ENCODE measurements at places on chromosomes 7 and 10. TPM values are rescaled to one million over a fixed set of nuclear protein-coding genes. Genes with fewer than 3 reads are reported as not detected.

DNA sequence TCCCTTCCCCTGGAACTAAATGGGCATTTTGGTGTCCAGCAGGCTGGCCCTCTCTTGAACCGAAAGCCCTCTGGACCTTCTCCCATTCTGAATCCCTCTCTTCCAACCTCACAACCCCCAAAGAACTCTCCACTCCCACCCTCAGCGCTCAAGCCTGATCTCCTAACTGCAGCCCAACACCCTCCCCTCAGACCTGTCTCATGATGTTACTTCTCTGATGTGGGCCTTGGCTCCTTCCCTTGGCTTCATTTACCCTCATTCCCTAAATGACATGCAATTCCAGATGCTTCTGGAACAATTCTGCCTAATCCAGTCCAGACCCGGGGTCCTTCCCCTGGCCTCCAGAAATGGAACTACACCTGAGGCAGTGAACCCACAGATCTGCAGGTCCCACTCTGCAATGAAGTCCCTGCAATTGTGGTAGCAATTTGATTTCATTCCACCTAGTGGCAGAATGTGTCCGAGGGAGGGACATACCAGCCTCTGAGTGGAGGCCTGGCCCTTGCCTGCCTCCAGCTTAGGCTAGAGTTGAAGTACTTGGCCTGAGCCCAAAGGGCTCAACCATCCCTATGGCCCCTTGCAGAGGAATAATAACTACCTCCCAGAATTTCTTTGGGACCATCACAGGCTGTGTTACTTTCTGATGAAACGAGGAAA lies 4.1 kb upstream of the CEP41 start:
- DNase-seq, result peak; percentile 7

- DNase-seq, result no peak
Observed at GRCh38 chr7:126440542-126440941, 812.2 kb downstream of the GRM8 start.

- DNase-seq, result no peak
Observed at GRCh38 chr10:96290368-96291133, 13.7 kb upstream of the DNTT start.

GRCh38 chr7:46386428-46387399 lies 465.6 kb upstream of the IGFBP3 start:
- no peak for DNase-seq

DNA sequence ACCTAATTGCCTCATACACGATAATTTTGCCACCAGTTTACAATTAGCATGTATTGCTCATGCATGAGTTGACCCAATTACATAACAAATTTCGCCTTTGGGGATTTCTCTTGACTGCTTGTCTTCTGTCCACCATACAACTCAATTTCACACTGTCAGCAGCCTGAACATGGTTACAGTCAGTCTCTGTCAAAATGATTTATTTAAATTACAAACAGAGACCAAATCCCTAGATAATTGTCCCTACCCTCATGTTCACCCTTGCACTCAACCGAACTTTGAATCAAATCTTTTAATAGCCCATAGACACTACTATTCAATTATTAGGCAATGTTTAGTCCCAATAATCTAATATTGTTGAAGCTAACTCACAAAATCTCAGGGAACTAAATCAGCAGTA lies 59.7 kb upstream of the NEBL start:
- no peak for DNase-seq

DNA sequence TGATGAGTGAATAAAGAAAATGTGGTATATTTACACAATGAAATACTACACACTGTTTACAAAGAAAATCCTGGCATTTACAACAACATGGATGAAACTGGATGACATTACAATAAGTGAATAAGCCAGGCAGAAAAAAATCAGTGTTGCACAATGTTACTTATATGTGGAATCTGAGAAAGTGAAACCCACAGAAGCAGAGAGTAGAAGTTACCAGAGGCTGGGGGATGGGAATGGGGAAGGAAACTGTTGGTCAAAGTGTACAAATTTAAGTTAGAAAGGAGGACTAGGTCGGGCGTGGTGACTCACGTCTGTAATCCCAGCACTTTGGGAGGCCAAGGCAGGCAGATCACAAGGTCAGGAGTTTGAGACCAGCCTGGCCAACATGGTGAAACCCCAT lies 538.5 kb upstream of the MKI67 start:
- DNase-seq, result no peak

GRCh38 chr10:101568054-101568745 lies 19.9 kb downstream of the POLL start:
- no peak for DNase-seq

GRCh38 chr10:43214956-43215561 lies 51.8 kb downstream of the RASGEF1A start:
- no peak for DNase-seq

DNA sequence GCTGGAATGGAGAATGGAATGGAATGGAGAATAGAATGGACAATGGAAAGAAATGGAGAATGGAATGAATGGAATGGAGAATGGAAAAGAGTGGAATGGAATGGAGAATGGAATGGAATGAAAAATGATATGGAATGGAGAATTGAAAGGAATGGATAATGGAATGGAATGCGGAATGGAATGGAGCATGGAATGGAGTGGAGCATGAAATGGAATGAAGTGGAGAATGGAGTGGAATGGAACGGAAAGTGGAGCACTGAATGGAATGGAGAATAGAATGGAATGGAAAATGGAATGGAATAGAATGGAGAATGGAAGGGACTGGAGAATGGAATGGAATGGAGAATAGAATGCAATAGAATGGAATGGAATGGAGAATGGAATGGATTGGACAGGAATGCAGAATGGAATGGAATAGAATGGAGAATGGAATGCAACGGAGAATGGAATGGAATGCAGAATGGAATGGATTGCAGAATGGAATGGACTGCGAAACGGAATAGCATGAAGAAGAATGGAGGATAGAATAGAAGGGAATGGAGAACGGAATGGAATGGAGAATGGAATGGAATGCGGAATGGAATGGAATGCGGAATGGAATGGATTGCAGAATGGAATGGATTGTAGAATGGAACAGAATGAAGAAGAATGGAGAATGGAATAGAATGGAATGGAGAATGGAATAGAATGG lies 89.4 kb downstream of the NSUN6 start:
- DNase-seq, result no peak

DNA sequence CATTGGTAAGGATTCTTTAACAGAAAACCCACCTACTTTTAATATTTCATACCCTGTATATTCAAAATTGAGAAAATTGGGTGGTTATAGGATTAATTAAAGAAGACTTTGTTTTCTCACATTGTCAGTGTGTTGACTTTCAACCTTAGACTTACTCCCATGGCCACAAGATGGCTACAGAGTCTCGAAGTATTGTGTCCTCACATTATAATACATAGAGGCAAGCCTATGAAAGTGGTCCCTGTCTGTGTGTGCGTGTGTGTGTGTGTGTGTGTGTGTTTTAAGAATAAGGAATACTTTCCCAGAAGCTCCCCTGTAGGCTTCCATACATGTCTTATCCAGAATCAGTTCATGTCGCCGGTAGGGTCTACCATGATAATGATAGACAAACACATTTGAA lies 180.0 kb downstream of the PHF14 start:
- DNase-seq, result no peak

DNA sequence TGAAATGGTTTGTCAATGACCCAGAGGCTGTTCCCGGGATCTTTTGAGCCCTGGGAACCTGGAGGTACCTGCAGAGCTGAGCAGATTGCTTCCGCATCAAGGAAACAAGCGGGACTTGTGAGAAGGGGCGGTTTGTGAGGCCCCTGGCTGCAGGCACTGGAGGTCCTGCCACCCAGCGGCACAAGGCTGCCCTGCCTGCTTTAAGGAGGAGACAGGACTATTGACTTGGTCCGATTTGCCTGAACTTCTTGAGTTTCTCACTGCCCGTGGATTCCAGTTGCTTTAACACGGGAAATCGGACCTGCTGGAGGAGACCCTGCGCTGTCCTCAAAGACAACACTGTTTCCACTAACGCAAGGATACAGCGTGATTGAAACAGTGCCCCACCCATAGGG lies 130.1 kb downstream of the DNAJB6 start:
- DNase-seq, result no peak

GRCh38 chr7:158973440-158973839 lies 117.1 kb downstream of the DYNC2I1 start:
- no peak for DNase-seq

DNA sequence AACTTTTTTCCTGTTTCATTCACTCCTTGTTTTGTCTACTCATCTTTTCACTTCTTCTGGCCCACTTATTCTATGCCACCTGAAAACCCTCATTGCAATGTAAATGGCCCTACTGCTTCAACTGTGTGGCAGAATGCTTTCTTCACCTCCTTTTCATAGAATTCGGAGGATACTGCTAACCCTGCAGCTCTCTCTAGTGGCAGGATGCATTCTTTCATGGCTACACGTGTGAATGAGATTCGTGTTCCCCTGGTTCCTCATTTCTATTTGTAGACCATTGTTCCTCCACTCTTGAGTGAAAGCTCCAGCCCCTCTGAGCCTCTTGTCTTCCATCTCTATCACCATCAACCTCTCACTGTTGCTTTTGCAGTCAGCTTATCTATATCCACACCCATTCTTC lies 20.9 kb upstream of the CYP26C1 start:
- peak; percentile 31 for DNase-seq

Gene ST8SIA6
- total RNA-seq, result not detected

Gene OR2F2
- total RNA-seq, result not detected

Gene ABHD11
- 6.4 TPM for total RNA-seq

Gene LRRN3
- not detected for total RNA-seq

Data from HepG2 (cell line).